ENCODE measurements at places on chromosomes 11 and 22.

DNA sequence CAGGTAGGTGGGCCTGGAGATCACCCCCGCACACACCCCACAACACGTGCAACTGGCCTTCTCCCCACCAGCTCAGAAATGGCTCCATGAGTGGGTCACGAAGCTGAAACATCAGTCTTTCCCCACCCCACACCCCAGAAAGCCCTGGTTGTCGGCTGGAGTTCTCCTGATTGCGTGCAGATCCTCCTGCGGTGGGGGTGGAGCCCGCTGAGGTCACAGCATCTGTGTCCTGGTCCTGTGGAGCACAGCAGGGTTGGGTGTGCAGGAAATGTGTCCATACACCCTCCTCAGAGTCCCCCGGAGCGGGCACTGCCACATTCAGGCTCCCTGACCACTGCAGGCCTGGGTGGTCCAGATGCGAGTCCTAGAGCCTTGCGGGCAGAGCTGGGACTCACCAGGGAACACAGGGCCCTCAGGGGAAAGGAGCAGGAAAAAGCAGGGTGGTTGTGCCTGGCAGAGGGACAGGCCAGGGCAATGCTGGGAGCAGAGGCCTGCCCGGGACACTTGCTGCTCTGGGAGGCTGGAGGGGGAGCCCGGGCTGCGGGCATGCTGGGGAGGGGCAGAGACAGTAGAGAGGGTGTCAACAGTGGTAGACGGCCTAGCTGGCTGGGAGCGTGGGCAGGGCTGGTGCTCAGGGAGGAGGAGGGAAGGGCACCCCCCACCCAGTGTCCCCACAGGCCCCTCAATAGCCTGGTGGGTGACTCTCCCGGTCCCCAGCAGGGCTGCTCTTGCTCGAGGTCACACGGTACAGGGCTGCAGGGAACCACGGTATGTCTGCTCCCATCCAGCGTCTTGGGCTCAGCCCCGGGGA is 42.4 kb upstream of the PPARA start:
- DNase-seq, result no peak

- DNase-seq, result no peak
These were observed 33.6 kb downstream of the NEU3 start for GRCh38 chr11:75022296-75022695.

GRCh38 chr11:69210310-69211035 is 54.7 kb downstream of the SMIM38 start:
- DNase-seq, result no peak

DNA sequence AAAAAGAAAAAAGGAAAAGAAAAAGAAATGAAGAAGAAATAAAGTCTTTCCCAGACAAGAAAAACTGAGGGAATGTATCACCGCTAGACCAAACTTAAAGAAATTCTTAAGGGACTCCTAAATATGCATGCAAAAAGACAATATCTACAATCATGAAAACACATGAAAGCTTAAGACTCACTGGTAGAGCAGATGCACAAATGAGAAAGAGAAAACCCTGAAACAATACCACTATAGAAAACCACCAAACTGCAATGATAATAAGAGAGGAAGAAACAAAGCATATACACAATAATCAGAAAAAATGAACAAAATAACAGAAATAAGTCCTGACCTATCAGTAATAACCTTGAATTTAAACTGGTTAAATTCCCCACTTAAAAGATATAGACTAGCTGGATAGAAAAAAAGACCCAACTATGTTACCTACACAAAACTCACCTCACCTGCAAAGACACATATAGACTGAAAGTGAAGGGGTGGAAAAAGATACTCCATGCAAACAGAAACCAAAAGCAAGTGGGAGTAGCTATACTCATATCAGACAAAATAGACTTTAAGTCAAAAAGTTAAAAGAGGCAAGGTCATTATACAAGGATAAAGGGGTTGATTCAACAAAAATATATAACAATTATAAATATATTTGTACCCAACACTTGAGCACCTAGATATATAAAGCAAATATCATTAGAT is 61.3 kb upstream of the NARS2 start:
- DNase-seq, result no peak

DNA sequence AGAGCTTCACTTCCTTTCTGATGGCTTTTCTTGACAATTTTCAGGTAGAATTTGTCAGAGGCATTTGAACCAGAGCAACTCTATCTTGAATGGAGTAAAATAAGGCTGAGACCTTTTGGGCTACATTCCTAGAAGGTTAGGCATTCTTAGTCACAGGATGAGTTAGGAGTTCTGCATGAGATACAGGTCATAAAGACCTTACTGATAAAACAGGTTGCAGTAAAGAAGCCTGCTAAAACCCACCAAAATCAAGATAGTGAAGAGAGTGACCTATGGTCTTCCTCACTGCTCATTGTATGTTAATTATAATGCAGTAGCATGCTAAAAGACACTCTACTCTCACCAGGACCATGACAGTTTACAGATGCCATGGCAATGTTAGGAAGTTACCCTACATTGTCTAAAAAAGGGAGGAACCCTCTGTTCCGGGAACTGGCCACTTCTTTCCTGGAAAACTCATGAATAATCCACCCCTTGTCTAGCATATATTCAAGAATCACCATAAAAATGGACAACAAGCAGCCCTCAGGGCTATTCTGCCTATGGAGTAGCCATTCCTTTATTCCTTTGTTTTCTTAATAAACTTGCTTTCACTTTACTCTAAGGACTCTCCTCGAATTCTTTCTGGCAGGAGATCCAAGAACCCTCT is 1519.7 kb upstream of the TENM4 start:
- DNase-seq, result no peak

GRCh38 chr11:35740061-35740799 is 77.7 kb downstream of the TRIM44 start:
- no peak for DNase-seq

DNA sequence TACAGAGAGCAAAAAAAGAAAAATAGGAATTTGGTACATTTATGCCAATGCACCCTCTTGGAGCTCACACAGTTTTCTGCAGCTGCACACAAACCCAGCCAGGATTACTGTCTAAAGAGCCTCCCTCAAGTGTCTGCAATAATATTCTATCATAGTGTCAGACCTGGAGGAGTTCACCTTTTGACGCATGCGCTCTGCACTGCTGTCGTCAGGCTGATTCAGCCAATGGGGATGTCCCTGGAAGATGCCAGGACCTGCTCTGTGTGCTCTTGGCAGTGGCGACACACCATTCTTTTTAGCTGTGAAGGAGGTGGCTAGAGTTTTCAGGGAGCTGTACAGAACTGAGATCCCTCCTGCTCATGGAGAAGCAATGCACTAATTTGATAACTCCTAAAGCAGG is 249.0 kb upstream of the KIRREL3 start:
- DNase-seq, result no peak

DNA sequence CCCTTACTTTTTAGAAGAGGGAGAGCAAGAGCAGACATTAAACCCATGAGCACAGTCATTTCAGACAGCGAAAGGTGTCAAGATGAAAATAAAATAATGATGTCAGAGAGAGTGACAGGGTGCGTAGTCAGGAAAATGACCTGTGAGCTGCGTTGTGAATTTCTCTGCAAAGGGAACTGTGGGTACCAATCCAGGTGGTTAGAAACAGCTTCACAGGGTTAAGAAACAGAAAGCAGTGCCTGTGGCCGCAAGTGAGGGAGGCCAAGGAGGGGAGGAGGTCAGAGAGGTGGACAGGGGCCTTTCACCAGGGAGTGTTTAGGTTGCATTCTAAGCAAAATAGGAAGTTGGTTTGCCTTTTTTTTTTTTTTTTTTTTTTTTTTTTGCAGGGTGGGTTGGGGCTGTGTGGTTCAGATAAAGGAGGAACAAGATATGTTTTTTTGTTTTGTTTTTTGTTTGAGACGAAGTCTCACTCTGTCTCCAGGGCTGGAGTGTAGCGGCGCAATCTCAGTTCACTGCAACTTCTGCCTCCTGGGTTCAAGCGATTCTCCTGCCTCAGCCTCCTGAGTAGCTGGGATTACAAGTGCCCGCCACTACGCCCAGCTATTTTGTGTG is 7.9 kb downstream of the TIGD3 start:
- no peak for DNase-seq

GRCh38 chr11:129644326-129644725 is 171.3 kb upstream of the TMEM45B start:
- no peak for DNase-seq

DNA sequence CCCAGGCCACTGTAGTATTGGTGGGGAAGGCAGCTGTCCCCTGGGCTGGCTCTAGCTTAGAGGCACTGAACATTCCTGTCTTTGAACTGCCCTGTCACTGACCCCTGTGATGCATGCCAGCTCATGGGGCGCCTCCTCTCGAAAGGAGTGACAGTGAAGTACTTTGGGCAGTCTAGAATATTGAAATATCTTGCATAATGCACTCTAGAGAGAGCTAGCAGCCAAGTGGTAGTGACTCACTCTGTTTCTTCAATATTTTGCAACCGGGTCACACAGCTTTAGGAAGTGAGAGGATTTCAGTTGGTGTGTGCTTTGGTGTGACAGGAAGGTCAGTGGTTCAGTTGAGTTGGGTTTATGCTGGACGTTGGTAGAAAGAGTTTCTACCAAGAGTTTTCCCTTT is 35.5 kb upstream of the ST14 start:
- DNase-seq, result no peak

DNA sequence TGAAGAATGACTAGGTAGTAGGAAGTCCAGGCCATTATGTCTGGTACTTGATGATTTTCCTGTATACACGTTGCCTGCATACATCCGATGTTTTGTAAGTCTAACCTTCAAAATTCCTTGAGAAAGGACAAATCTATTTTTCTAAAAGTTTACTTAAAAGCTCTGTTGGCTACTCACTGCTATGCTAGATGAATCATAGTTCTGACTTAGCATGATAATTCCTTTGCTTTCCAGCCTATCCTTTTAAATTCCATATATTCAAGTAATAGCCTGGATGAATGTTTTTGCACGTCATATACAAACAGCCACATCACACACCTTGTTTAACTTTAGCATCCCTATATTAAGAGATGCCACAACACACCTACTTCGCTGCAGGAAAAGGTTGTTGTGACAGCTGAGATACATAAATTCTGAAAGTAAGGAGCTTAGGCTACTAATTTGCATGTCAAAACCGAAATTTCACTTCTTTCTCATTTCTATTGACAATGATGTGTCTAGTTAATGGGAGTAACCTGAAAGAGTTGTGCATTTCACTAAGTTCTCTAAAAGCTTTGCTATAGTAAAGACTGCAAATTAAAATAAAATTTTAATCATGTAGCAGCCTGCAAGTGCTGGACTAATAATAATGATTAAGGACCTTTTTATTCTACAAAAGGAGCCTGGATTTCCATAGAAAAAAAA is 1116.4 kb downstream of the JRKL start:
- no peak for DNase-seq

DNA sequence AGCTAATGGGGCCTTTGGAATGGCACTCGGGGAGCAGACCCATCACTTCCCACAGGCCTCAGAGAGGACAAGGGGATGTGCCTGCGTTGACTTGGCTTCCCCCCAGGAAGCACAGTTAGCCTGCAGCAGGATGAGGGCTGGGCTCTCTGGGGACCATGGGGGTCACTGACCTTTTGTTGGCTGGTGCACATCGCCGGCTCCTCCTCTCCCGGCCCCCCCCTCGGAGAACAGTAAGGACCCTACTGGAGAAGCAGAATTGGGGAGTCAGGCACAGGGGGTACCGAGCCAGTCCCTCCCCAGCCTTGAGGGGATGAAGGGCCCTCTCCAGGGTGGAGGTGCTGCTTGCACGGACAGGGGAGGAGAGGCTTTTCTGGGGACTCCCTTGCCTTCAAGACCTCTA is 32.8 kb downstream of the NRXN2 start:
- no peak for DNase-seq

GRCh38 chr11:23278121-23278520 is 417.8 kb upstream of the CCDC179 start:
- no peak for DNase-seq

GRCh38 chr22:19811211-19811621 is 43.5 kb downstream of the GNB1L start:
- no peak for DNase-seq

- DNase-seq, result no peak
These were observed 6.0 kb upstream of the OR10D3 start for GRCh38 chr11:124176925-124177715.

- no peak for DNase-seq
These were observed 79.9 kb upstream of the GRIK4 start for GRCh38 chr11:120431633-120432032.

DNA sequence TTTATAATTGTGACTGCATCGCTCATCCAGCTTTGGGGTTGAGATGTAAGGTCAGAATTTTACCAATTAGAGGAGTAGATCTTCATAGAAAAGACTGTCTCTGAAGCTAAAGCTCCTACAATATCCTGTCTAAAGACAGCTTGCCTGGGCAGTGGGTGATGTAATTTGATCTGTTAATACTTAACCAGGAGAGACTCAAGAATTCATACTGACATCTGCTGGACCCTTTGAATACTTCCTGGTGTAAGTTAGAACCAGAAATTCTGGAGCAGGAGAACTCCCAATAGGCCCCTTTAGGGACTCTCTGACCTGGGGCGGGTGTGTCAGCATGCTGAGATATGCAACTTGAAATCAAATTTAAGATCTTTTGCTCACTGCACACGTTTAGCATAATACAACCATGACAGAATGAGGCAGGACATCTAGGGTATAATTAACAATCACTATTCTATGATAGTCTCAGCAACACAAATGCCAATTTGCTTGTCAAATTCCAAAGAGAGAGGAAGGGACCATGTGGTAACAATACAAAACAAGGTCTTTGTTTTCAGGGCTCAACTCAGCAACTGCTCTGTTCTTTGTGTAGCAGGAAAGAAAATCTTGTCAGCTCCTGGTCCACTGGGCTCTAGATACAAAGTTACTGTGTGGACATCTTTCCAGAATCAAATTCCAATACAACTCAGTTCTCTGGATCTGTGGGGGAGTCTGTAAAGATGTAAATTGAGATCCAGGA is 143.9 kb downstream of the INSC start:
- DNase-seq, result no peak

- no peak for DNase-seq
These were observed 31.3 kb upstream of the GNB1L start for GRCh38 chr22:19885841-19886592.

GRCh38 chr11:16179676-16180075 is 176.7 kb downstream of the SOX6 start:
- no peak for DNase-seq

- DNase-seq, result no peak
These were observed 117.0 kb downstream of the FANCF start for GRCh38 chr11:22508665-22509064.

GRCh38 chr11:130003717-130004001 is 1.0 kb upstream of the PRDM10 start:
- no peak for DNase-seq

- no peak for DNase-seq
These were observed 1.6 kb upstream of the OMP start for GRCh38 chr11:77101043-77101537.

Data from CD4-positive, alpha-beta T cell (primary cell).